ENCODE measurements at places on chromosomes 6 and 20.

- DNase-seq = no peak
These were observed 103.0 kb downstream of the BCKDHB start for GRCh38 chr6:80209430-80209829.

DNA sequence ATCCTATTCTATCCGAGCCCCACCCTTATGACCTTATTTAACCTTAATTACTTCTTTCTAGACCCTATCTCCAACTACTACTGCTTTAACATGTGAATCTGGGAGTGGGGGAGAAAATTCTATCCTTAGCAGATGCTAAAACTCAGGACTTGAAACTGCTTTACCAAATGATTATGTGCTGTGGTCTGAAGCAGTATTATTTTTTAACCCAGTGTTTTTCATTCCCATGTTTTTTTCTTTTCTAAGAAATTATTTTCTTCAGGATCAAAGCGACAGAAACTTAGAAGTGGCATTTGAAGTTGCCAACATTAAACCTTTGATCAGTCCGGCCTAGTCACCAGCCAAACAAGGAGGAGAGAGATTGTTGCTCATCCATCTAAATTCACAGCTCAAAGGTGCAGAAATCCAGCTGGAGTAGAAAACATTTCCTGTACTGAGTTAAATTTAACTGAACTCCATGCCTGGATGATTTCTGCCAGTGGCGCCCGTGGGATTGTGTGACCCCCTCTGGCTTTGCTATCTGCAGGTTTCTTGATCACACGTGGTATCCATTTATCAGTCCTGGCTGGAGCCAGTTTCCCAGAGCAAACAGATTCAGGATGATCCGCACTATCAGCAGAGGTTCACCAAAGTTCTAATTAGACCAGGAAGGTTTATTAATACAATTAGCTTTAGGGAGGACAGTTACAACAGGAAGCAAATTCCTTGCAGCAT is 300.5 kb downstream of the PLCB1 start:
- DNase-seq = no peak

DNA sequence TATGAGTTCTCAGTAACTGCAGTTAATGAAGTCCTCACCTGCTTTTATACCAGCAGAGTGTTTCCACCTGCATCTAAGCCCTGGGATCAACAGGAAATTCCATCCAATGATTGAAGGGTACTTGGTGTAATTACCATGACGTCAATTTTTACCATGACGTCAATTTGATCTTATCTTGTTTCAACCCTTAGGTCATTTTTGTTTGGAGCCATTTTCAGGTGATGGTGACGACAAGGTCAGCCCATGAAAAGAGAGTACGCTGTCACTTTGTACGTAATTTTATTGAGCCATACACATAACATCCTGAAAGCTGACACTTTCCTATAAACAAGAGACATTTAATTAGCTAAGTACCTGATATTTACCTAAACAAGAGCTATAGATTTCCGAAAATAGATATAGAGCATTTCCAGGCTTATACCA is at the start of gene CGA:
Gene CGA (minus strand): TSS at position 20 of the 423 bp plus-strand sequence. CDS start 6,906 bp downstream, outside the sequence.
- DNase-seq = no peak

GRCh38 chr6:2863901-2864300 is 22.2 kb upstream of the SERPINB1 start:
- DNase-seq = no peak
